Activated T-helper 17 cell treated with anti-CD3 and anti-CD28 coated beads, Interleukin-2, amount 50 U/mL, for 72 hours (primary cell): ENCODE measurements at places on chromosomes 3 and 15.

GRCh38 chr3:24405057-24405456 lies 89.6 kb downstream of the THRB start:
- H3K27ac ChIP-seq = no peak overlapping the region
- H3K27me3 ChIP-seq = no peaks in the 10 kb centered on the region
- H3K4me3 ChIP-seq = no peak overlapping the region
- ATAC-seq = no peak
- H3K36me3 ChIP-seq = no peaks in the 10 kb centered on the region

DNA sequence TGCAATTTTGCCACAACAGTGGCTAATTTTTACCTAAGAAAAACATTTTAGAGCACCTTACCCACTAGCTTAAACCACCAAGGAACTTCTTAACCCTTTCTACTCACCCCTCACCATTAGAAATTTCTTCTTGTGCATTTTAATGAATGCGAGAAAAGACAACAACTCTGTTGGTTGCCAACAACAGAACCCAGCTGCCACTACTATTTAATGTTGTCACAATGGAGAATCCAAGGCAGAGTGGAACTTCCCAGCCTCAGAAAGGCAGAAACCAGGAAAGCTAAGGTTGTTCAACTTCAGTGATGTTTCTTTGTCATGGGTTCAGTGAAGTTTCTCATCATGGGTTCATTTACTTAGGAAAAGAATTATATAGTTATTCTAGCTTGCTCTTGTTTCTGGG lies 325.2 kb upstream of the ARL6 start:
- H3K36me3 ChIP-seq = no peaks in the 10 kb centered on the region
- H3K27ac ChIP-seq = no peak overlapping the region
- H3K4me3 ChIP-seq = no peak overlapping the region
- no peaks in the 10 kb centered on the region for H3K27me3 ChIP-seq
- no peaks in the 10 kb centered on the region for H3K4me1 ChIP-seq

- H3K4me1 ChIP-seq = no peaks in the 10 kb centered on the region
- ATAC-seq = no peak
- no peak overlapping the region for H3K27ac ChIP-seq
These were observed 250.9 kb upstream of the SEMA6D start for GRCh38 chr15:47466357-47466756.

- H3K27ac ChIP-seq = no peak overlapping the region
- no peaks in the 10 kb centered on the region for H3K36me3 ChIP-seq
- H3K4me3 ChIP-seq = no peak overlapping the region
- peaks cover 3% of the 10 kb centered on the region for H3K27me3 ChIP-seq
- ATAC-seq = no peak
These were observed 437.4 kb downstream of the GABRG3 start for GRCh38 chr15:27408428-27408827.

DNA sequence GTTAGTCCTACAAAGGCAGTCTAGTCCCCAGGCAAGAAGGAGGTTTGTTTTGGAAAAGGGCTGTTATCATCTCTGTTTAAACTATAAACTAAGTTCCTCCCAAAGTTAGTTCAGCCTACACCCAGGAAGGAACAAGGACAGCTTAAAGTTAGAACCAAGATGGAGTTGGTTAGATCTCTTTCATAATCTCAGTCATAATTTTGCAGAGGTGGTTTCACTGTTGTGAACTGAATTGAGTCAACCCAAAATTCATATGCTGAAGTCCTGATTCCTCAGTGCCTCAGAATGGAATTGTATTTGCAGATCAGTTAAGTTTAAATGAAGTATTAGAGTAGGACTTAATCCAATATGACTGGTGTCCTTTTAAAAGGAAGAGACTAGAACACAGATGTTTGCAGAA lies 101.0 kb upstream of the C3orf80 start:
- peaks cover 26% of the 10 kb centered on the region for H3K27me3 ChIP-seq
- peak; percentile 52 for ATAC-seq
- peaks cover 4% of the 10 kb centered on the region for H3K4me1 ChIP-seq
- no peak overlapping the region for H3K27ac ChIP-seq
- H3K4me3 ChIP-seq = no peak overlapping the region

DNA sequence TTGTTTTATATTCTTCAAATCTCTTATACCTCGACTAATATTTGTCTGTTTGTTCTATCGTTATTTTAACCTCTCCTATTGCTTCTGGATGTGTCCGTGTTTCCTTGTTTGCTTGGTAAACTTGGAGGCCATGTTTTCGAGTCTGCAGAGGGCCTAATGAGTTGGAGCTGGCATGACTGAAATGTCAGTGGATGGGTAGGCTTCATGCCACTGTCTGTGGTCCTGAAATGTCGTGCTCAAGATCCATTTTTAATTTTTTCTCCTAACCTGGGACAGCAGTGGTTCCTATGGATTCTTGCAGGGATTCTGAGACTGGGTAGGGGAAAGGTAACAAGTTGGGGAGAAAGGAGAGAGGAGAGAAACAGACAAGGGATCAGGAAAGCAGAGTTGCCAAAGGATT lies 18.8 kb upstream of the GASK1A start:
- no peak overlapping the region for H3K4me3 ChIP-seq
- no peak for ATAC-seq
- H3K36me3 ChIP-seq = no peaks in the 10 kb centered on the region
- H3K27ac ChIP-seq = no peak overlapping the region

DNA sequence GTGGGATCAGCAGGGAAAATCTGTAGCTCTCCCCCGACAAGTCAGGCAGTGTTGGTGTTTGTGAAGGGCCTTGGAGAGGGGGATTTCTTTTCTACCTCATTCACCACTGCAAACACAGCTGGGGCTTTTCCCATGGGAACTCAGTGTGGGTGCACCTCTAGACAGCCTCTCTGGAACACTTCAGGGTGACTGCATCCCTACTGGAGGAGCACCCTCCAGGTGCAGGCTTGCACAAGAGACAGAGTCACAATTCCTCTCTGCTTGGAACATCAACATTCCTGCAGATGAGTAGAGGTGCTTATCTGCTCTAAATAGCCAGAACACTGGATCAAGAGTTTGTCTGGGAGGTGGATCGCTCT lies 72.7 kb upstream of the AKAP13 start:
- no peak overlapping the region for H3K27ac ChIP-seq
- no peaks in the 10 kb centered on the region for H3K27me3 ChIP-seq
- no peaks in the 10 kb centered on the region for H3K36me3 ChIP-seq
- peaks cover 11% of the 10 kb centered on the region for H3K4me1 ChIP-seq

- H3K4me1 ChIP-seq = no peaks in the 10 kb centered on the region
- H3K4me3 ChIP-seq = no peak overlapping the region
- no peak for ATAC-seq
- H3K27me3 ChIP-seq = peaks cover 16% of the 10 kb centered on the region
These were observed 117.0 kb upstream of the MRPL3 start for GRCh38 chr3:131619821-131620220.
